SK-MEL-5 (cell line): ENCODE measurements at places on chromosomes 11 and 22. TPM values are rescaled to one million over a fixed set of nuclear protein-coding genes. Genes with fewer than 3 reads are reported as not detected.

DNA sequence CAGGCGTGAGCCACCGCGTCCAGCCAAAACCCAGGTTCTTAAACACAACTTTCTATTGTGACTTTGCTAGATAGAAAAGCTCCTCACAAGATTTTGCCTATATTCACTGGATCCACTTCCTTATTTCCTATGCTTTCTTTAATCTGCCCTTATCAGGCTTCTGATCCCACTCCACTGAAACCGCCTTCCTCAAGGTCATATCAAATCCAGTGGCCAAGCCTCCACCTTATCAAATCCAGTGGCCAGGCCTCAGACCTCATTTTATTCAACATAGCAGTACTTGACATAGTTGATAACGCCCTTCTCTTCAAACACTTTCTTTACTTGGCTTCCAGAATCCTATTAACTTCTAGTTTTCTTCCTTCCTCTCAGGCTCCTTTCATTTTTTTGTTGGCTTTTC, 29.5 kb downstream of the DIXDC1 start:
- DNase-seq = no peak

- no peak for DNase-seq
These were observed 49.4 kb downstream of the RSF1 start for GRCh38 chr11:77771135-77771534.

DNA sequence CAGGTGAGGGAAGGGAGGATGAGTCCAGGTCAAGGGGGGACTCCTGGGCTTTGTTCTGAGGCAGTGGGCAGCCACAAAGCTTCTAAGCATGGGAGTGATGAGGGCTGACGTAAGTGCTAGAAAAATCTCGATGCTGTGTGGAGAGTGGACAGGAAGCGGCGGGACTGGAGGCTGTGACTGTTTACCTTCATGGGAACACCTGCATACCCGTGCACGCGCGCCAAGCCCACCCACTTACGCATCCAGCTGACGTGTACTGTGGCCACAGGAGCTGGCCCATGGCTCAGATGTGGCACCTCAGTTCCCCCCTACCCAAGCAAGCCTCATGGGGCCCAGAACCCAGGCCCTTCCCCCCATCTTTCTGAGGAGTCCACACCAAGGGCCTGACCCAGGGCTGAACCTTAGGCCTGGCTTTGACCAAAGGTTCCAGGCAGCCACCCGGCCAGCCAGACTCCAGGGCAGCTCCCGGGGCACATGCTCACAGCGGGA, 14.0 kb downstream of the MYRF start:
- DNase-seq = no peak

DNA sequence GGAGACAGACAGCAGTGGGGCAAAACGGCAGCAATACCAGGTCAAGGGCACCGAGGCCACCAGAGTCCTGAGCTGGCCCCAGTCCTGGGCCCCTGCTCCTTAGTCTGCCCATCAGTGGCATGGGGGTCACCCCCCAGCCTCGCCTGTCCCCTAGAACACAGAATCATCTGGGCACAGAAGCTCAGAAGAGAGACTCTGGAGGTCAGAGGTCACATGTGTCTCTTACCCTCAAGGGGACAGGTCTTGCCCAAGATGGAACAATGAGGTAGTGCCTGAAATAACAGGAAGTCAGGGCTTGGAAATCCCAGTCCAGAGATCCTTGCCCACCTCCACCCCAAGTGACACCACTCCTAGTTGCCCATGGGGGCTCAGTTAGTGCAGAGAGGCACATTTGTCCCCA, 20.6 kb downstream of the PDE2A start:
- DNase-seq = no peak

DNA sequence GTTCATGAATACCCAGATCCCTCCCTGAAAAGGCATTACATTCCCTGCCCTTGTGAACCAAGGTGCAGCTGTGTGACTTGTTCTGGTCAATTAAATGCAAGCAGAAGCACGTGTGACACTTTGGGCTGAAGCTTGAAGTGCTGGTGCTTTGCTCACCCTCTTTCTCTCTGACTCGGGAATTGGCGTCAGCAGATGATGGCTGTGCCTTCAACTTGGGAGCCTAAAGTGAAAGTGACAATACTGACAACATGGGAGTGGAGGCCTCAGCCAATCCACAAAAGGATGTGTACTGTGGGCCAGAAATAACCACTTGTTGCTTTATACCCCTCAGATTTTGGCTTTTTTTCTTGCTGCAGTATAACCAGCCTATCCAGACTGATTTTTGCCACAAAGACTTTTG, 148.3 kb upstream of the THY1 start:
- DNase-seq = no peak

DNA sequence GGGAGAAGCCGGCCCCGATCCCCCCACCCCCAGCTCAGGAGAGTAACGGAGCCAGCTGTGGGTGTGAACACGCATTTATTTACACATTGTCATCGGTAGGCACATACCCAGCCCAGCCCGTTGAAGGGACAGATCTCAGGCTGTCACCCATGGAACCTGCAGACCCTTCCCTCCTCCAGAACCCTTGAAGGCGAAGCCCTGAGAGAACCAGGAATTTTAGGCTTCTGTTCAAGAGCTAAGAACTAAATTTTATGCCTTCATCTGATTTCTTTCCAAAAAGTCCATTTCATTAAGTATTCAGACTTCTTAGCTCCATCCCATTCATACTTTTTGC, 379 bp upstream of the BRMS1 start:
- DNase-seq = no peak

DNA sequence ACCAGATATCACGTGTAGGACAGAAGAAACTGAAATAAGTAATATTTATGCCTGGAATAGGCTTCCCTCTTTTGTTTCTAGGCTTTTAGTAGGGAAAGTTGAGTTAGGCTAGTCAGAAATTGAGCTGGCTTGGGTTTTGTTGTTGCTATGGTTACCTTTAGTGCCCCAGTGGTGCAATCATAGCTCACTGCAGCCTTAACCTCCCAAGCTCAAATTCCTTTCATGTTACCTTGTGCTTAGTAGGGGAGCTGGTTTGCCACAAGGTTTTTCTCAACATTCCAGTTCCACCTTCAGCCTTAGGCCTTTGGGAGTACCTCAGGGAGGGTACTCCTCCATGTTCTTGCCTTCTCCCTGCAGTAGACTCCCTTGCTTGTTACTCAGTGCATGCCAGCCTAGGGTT, 69.1 kb upstream of the SUSD2 start:
- no peak for DNase-seq

GRCh38 chr11:92384802-92385201, 160.2 kb downstream of the FAT3 start:
- no peak for DNase-seq

- DNase-seq = no peak
These were observed 70.6 kb downstream of the CTSC start for GRCh38 chr11:88266919-88267318.

DNA sequence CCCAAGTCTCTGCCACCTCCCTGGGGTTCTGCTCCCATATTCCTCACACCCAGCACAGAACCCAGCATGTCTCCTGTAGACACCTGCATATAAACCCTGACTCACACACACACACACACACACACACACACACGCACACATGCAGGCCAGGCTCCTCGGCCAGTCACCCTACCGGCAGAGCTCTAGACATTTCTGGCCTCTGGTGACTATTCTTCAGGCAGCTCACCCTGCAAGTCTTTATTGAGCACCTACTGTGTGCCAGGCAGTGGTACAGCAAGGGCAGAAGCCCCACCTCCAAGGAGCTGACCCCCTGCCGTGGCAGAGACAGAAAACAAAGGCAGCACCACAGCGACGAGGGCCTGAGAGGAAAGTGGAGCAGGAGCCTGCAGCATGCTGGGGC, 50.3 kb downstream of the CDKN1C start:
- no peak for DNase-seq

- DNase-seq = peak; percentile 32
These were observed 24.9 kb upstream of the SHISAL1 start for GRCh38 chr22:44337678-44338004.

- DNase-seq = peak; percentile 62
These were observed 29.6 kb downstream of the TRIM29 start for GRCh38 chr11:120108154-120108784.

- DNase-seq = no peak
These were observed 61.8 kb downstream of the SNX19 start for GRCh38 chr11:130854483-130854882.

ZC3H12C gene
- 8.9 and 9.8 TPM in 2 replicates for total RNA-seq

ALG8 gene
- 118 and 124 TPM in 2 replicates for total RNA-seq

FAM83F gene
- not detected in 2 replicates for total RNA-seq

OR8H2 gene
- not detected in 2 replicates for total RNA-seq
